ENCODE measurements at places on chromosomes 4 and X.

- DNase-seq = no peak
Measured at GRCh38 chr4:68718447-68719074, 48.1 kb upstream of the UGT2B15 start.

GRCh38 chrX:36431819-36432218 lies 512.3 kb downstream of the CFAP47 start:
- peak; percentile 85 for DNase-seq

- no peak for DNase-seq
Measured at GRCh38 chrX:154799556-154800348, 5.5 kb downstream of the MPP1 start.

DNA sequence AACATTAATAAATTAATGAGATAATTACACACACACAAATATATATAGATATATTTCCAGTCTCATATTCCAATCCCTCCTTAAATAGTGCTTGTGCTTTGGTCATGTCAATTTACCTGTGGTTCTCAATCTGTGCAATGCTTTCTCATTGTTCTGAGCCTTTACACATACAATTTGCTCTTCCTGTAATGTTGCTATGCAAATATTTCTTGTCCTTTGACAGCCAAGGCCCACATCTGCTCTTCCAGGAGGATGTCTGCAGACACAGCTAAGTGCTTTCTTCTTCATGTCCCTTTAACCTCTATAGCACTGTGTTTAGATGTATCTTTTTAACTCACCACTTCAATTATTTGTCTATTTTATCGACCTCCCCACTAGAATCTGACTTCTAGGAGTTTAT lies 67.3 kb upstream of the RAPGEF2 start:
- DNase-seq = no peak

- no peak for DNase-seq
Measured at GRCh38 chr4:75158451-75158850, 225.5 kb downstream of the PARM1 start.

DNA sequence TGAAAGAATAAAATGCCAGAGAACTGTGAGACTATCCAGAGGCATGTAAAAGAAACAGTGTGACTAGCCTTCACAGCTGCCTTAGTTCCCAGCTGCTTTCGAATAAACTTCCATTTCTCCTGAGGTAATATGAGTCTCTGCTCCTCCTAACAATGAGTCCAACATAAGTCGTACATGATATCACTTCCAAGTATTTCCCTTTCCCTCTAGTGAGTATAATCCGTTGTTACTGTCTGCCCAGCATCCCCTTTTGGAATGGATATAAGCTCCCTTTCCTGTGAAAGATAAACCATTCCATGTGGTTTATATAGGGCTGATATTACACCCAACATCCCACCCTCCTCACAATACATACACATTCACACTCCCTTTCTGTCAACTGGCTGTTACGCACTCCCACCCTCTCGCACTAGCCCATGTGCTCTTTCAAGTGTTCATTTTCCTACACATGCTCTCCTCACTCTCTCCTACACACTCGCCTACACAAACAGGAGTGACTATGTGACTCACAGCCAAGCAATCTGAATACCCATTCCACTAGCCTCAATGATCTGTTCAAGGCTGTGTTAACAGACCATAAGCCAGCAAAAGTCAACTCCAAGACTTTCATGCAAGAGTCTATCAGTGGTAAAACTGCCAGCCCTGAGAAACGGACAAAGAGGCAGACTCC lies 5.0 kb downstream of the NAF1 start:
- DNase-seq = peak; percentile 67

- DNase-seq = peak; percentile 13
Measured at GRCh38 chr4:17773135-17773698, 8.2 kb downstream of the FAM184B start.
